ENCODE measurements at places on chromosomes 6 and 20. TPM values are rescaled to one million over a fixed set of nuclear protein-coding genes. Genes with fewer than 3 reads are reported as not detected.

Gene HIVEP1
- total RNA-seq = 31.7 TPM

Gene C20orf204
- not detected for total RNA-seq

Gene CLPSL1
- not detected for total RNA-seq

Gene KLHDC3
- 64.0 TPM for total RNA-seq

Gene NUP43
- 2.9 TPM for total RNA-seq

Gene PLN
- 129 TPM for total RNA-seq

Gene SLC22A16
- not detected for total RNA-seq

Gene ANKEF1
- total RNA-seq = 9.0 TPM

Gene BMP7
- total RNA-seq = not detected

Gene MCHR2
- total RNA-seq = not detected

Gene BPIFB4
- total RNA-seq = not detected

Gene BPIFB1
- not detected for total RNA-seq

Gene CST1
- not detected for total RNA-seq

Gene GRIK2
- total RNA-seq = not detected

Gene LINC00237
- not detected for total RNA-seq

Gene STMND1
- not detected for total RNA-seq

Gene RCAN2
- total RNA-seq = 83.4 TPM

Gene TSBP1
- total RNA-seq = not detected

Gene CCHCR1
- total RNA-seq = 14.7 TPM

Gene STX11
- 29.5 TPM for total RNA-seq

Gene PBOV1
- total RNA-seq = not detected

Gene OLIG3
- total RNA-seq = not detected

Gene THBD
- 326 TPM for total RNA-seq

Gene HLA-DQB1
- total RNA-seq = 3.5 TPM

Gene STX16
- 24.7 TPM for total RNA-seq

Gene MTRF1L
- total RNA-seq = 105 TPM

Gene GLP1R
- not detected for total RNA-seq

Gene PRDM1
- total RNA-seq = 0.21 TPM

Gene HEY2
- total RNA-seq = 0.32 TPM

Gene SIGLEC1
- total RNA-seq = 23.2 TPM

Gene IGF2R
- 104 TPM for total RNA-seq

Gene NR2E1
- not detected for total RNA-seq

Gene SNRPB2
- 3.4 TPM for total RNA-seq

Gene ANKRD66
- total RNA-seq = not detected

Gene GRM1
- total RNA-seq = not detected

Gene NT5E
- 143 TPM for total RNA-seq

Gene GABRR1
- total RNA-seq = not detected

All from ascending aorta (tissue), 2 donors.